ENCODE measurements at places on chromosomes 7 and 10.
A peak's percentile ranks its signal among the peaks of the same experiment; 100 is the strongest.

- DNase-seq: no peak
Observed at GRCh38 chr10:31759124-31759798, 169.4 kb downstream of the ARHGAP12 start.

DNA sequence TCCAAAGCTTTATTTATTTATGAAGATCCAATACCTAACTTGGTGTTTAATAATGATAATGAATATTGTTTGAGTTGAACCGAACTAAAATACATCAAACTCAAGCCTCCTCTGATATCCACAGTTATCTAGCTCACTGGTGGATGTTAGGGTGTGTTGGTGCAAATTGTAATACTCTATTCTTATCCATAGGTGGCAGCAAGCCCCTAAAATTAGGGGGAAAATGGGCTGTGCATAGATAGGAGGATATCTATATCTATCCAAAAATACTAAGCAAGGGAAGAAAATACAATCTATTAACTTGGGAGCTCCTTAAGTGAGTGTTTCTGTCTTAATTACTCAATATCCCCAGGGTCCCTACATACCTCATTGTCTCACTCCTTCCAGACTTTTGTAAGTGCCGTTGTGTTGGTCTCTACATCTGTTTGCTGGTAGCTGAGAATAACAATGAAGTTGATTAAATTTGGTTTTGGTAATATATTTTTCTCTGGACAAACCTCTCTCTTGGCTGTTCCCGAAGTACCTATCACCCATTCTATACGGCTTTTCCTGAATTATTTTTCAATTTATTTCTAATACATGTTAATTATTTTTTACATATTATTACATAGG lies 55.0 kb upstream of the VWDE start:
- DNase-seq: peak; percentile 40

GRCh38 chr10:5582736-5583135 lies 58.0 kb downstream of the CALML3 start:
- peak; percentile 73 for DNase-seq

DNA sequence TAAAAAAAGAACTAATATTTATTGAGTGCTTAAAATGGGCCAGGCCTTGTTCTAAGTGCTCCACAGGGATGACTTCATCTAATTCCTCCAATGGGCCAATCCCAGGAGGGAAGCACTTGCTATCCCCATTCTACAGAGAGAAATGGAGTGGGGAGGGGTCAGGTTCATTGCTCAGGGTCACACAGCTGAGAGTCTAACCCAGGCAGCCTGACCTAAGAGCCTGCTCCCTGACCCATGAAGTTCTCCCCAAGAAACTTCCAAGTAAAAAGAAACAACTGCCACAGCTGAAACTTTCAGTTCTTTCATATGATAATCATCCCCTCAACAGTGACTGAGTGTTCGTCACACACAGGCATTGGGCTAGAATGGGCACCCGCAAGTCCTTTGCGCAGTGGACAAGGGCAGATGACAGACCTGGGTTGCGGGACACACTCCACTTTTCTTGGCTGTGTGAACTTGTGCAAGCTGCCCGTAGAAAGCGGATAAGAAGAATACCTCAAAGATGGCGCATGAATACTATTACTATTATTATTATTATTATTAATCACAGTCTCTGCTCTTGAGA lies 39.7 kb downstream of the BEND7 start:
- DNase-seq: no peak

DNA sequence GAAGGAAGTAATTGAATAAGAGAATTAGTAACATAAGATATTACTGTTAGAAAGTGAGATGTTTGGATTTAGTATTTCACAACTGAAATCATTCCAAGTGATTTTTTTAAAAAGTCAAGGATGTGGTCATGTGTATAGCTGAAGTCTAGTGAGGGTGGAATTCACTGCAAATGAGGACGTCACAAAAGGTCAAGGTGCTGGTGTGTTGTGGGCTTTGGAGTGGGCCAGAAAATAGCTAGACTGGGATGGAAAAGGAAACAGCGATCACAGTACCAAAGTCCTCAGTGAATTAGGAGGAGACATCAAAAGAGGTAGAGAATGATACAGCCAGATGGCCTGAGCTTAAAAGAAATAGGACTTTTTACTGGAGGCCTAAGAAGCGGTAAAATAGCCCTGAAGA lies 272.8 kb downstream of the DYNC1I1 start:
- no peak for DNase-seq

- no peak for DNase-seq
Observed at GRCh38 chr10:7707102-7707501, 4.0 kb downstream of the ITIH2 start.

DNA sequence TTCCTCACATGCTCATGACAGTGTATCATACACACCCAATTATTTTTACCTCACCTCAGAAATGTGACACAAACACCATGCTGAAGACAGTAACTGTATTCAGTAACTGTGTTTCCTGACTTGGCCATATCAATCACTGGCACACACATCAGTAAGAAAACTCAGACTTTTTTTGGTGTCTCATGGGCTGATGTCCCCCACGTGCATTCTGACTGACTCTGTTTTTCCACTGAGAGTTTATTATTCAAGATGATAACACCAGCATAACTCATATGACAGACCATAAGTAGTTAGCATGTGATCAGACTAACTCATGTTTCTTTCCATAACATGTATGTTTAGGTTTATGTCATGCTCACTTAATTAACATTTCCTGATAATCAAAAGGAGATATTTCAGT lies 124.8 kb downstream of the CD36 start:
- DNase-seq: no peak

- no peak for DNase-seq
Observed at GRCh38 chr10:124879136-124879535, 62.8 kb upstream of the ZRANB1 start.

DNA sequence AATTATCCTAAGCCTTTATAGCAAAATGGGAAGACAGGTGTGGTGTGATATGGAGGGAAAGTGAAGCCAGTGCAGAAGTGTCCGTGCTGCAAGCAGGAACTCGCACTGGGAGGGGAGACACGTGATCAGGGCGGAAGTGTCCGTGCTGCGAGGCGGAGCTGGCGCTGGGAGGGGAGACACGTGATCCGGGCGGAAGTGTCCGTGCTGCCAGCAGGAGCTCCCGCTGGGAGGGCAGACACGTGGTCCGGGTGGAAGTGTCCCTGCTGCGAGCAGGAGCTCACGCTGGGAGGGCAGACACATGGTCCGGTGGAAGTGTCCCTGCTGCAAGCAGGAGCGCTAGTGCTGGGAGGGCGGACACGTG lies 40.5 kb upstream of the PRKAR1B start:
- no peak for DNase-seq

DNA sequence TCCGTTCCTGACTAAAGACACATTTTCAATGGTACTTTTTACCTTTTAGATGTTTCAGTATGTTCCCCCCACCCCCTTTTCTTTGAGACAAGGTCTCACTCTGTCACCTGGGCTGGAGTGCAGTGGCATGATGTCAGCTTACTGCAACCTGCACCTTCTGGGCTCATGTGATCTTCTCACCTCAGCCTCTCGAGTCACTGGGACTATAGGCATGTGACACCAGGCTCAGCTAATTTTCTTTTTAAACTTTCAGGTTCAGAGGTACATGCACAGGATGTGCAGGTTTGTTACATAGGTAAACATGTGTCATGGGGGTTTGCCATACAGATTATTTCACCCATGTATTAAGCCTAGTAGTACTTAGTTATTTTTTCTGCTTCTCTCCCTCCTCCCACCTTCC lies 99.3 kb upstream of the RPA3 start:
- DNase-seq: no peak

DNA sequence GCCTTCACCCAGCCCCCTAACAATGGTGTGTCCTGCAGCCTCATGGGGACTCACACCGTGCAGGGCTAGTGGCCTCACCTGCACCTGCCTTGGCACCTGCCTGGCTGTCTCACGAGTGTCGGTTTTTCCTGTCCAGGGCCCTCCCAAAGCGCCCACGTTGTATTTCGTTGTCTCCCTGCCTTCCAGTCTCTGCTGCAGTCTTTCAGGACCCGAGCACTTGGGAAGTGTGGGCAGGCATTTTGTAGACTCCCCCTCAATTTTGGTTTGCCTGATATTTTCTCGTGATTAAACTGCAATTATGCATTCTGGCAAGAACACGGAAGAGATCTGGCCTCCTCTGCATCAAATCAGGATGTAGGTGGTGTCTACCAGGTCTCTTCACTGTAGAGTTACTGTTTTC lies 17.9 kb downstream of the BNIP3 start:
- no peak for DNase-seq

- DNase-seq: no peak
Observed at GRCh38 chr7:157606140-157606539, 269.3 kb downstream of the DNAJB6 start.

- DNase-seq: no peak
Observed at GRCh38 chr10:49751636-49752510, 10.2 kb downstream of the OGDHL start.

DNA sequence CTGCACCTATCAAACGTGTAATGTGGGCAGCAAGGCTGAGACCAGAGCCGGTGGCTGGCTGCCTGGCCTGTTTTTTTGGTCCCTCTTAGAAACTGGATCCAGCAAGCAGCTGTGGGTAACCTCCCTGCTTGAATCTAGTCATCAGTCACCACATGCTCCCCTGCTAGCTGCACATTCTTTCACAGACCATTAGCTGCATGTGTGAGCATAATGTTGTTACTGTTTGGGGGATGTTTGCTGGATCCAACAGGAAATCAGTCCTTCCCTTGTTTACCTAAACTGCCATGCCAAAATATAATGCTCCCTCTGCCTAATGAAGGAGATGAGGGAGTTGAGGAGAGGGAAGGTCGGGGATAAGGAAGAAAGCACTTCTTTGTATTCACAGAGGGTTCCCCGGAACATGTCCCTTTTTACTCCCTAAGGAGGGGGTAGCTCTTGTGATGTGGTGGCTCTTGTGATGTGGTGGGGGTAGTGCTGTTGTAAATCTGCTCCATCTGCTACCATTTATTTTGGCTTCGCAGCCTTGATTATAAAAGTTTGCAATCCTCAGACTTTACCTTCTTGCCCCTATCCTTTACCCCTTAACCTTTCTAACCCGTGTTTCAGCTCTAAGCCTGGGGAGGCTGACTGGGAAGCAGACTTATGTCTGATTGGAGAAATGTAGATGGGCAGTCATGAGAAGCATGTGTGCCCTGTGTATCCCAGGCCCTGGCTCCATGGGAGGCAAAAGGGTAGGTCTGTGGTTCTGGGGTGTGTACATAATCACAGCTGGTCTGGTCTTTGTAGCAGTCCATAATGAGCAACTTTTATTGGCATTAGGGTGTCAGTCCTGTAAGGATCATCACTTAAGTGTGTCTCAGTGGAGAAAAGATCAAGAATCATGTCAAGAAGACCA lies 20.8 kb downstream of the LOXL4 start:
- DNase-seq: no peak

GRCh38 chr7:93030605-93031225 lies 87.1 kb downstream of the SAMD9 start:
- no peak for DNase-seq

- no peak for DNase-seq
Observed at GRCh38 chr7:148701414-148701813, 2.7 kb downstream of the CUL1 start.

GRCh38 chr7:94595717-94596116 lies 60.2 kb downstream of the SGCE start:
- DNase-seq: no peak

DNA sequence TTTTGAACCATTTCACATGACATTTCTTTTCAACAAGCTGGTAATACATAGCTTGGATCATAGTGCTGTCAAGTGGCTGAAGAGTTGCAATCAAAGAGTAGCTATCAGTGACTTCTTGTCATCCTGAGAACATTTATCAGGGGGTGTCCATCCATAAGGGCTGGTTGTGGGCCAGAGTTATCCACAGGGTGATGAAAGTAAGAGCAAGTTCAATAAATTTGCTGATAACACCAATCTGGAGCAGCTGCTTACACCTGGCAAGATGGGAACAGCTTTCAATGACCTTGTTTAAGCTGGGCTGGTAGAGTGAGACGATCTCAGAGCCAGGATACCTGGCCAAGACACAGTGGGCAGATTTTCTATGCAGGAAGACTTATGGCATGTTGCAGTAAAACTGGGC lies 96.3 kb upstream of the IMMP2L start:
- no peak for DNase-seq

DNA sequence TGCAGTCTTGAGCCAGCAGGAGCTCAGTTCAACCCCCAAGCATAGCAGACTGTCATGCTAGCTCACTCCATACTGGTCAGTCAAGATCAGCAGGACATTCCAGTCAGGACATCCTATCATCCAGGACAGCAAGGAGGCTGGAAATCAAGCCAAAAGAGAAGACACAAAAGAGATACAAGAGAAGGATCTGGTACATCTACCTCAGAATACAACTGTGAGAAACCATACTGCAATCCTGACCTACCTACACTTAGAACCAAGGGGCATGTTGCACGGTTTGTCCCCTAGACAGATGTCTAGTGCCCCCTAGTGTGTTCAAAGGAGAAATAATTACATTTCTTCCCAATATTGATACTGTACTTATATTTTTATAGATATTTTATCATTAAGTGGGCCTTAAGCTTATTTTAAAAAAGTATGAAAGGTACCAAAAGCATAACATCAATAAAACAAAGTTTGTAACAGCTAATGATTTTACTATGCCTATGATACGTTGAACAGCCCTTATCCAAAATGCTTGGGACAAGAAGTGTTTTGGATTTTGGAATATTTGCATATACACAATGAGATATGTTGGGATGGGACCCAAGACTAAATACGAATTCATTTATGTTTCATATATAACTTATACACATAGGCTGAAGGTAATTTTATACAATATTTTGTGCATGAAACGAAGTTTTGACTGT lies 26.7 kb downstream of the ERCC6 start:
- peak; percentile 44 for DNase-seq

DNA sequence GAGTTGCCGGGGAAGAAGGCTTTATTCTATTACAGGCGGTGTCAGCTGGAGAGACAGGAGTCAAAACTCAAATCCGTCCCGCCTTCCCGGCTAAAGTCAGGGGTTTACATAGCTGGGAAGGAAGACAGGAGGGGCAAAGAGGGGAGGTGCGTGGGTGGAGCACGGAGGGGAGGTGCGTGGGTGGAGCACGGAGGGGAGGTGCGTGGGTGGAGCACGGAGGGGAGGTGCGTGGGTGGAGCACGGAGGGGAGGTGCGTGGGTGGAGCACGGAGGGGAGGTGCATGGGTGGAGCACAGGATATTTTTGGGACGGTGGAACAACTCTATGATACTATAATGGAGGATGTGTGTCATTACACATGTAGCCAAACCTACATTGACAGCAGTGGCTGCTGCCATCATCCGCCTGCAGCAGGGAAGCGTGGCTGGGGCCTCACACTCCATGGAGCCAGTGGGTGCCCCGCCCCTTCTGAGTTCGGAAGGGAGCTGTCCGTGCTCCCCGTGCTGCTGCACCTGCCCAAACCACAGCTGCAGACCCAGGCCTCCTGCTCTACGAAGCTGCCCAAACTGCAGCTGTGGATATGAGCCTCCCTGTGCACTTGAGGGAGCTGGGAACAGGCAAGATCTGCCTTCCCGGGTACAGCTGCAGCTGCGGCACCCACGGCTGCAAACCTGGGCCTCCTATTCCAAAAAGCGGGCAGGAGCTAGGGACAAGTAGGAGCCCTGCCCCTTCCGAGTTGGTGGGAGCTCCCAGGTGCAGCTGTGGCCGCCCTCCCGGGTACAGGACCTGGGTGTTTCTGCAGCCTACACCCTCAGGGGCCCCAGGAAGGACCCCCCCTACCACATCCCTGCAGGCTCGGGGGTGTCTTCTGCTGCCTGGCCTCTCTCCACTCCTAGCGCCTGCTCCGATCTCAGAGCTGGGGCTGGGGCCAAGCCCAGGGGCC lies 119.4 kb downstream of the DYNC2I1 start:
- peak; percentile 88 for DNase-seq
